ENCODE measurements at places on chromosomes 13 and 19.

DNA sequence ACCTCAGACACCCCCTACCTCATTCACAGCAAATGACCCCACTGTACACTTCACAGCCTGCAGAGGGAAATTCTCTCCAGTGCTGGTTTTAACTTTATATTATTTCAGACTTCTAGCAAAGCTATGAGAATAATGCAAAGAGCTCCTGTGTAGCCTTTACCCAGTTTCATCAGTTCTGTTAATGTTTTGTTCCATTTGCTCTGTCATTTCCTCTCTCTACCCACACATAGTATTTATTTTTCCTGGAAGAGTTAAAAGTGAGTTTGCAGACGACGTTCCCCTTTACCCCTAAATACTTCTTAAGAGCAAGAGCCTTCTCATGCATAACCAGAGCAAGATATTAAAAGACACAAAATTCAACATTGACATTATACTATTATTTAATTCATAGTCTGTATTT is 49.9 kb upstream of the ADGRE1 start:
- DNase-seq, result no peak

- DNase-seq, result no peak
Measured at GRCh38 chr13:74710006-74710405, 575.8 kb upstream of the KLF12 start.

DNA sequence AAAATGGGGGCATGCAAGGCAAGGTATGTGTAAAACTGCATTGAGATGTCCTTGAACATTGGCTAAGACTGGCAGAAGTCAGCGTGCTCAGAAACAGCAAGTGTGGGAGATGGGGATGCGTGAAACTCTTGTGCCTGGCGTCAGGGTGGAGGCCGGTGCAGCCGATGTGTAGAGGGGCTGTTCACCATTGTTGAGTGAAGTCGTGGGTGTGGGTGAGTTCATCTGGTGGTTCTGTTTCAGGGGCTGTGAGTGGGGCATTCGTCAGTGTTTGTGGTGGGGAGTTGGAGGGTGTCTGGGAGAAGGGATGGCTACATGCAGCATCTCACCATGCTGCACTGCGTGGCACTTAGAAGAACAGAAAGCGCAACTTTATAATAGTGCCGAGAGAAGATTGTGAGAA is 11.4 kb upstream of the MIA start:
- DNase-seq, result no peak

DNA sequence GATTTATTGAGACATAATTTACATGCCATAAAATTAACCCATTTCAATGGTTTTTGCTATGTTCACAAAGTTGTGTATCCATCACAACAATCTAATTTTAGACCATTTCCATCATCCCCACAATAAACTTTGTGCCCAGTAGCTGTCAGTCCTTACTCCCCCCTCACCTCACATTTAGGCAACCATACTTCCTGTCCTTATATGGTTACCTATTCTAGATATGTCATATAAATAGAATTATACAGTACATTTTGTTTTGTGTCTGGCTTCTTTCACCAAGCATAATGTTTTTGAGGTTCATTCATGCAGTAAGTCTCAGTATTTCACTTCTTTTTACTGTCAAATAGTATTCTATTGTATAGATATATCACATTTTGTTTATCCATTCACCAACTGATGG is 23.2 kb upstream of the RPL21 start:
- no peak for DNase-seq

GRCh38 chr13:110565296-110565695 is 3.8 kb upstream of the RAB20 start:
- no peak for DNase-seq

GRCh38 chr19:1064661-1065605 is 2.0 kb upstream of the ARHGAP45 start:
- DNase-seq, result peak; percentile 87

DNA sequence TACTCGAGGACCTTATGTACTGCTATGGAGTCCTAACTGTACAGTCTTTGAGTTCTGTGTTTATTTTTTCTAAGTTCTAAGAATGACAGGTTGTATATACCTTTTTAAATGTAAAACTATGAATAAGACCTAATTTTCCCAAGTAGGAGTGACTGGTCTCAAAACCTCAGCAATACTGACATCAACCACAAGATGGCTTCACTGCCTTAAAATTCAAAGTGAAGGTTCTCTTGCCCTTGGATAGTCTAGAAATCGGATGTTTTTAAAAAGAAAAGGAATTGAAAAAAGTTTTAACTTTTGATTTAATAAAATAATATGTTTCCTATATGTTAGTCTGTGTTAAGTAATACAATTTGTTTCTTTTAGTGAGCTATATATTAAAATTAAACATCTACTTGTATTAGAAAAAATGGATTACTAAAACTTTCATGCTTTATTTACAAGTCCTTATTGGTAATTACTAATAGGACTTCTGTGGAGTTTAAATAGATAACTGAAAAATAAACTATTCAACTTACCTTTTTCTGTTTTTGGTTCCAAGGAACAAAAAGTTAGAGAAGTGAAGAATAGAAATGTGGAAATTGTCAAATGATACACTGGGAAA is 52.0 kb downstream of the TDRD3 start:
- DNase-seq, result peak; percentile 78

- DNase-seq, result no peak
Measured at GRCh38 chr13:42221121-42221765, 50.7 kb upstream of the AKAP11 start.

DNA sequence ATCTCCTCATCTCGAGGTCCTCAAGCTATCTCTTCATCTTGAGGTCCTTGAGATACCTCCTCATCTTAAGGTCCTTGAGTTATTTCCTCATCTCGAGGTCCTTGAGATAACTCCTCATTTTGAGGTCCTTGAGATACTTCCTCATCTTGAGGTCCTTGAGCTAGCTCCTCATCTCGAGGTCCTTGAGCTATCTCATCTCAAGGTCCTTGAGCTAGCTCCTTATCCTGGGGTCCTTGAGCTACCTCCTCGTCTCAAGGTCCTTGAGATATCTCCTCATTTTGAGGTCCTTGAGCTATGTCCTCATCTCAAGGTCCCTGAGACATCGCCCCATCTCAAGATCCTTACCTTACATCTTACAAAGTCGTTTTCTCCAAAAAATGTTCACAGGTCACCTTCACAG is 18.7 kb downstream of the VAV1 start:
- no peak for DNase-seq

- DNase-seq, result no peak
Measured at GRCh38 chr13:95503662-95504061, 48.9 kb upstream of the CLDN10 start.

DNA sequence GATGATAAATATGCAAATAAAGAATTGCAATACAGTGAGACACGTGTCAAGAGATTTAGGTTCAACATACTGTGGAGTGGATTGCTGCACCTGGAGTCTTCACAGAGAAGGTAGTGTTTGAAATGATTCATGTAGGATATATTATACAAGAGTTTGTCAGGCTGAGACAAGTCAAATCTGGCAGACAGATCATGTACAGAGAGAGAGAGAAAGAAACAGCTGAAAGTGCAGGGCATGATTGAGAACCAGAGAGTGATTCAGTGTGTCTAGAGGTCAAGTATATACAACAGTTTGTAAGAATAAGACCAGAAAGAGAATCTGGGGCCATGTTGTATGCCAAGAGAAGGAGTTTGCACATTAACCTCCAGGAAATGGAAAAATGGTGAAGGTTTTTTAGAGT is 2.1 kb upstream of the VWA8 start:
- DNase-seq, result no peak

DNA sequence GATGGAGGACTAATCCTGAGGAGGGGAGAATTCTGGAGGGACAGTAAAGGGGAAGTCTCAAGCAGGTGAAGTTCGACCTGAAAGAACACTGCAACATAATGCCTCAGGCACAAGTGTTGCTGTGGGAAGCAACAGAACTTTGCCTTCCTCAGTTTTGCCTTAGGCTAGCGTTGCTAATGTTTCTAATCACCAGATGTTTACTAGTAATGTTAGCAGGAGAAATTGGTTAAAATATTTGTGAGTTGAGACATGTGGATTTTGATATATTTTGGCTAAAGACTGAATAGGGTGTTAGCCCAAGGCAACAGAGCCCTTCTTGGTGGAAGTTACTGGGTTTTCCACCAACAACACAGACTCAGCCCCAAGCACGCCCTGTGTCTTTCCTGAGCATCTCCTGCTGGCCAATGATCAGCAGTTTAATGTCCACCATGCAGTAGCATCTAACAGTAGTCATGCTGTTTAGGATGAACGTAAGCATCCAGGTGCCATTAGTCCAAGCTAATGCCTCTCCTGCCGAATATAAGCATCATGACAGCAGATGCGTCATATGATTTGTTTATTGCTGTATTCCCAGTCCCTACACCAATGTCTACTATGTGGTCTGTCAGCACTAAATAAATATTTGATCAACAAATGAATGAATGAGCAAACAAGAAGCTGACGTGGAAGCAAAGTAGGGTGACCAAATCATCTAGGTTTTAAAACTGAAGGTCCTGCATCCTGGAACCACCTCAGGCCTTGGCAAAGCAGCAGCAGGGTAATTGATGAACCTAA is 511.9 kb upstream of the HTR2A start:
- no peak for DNase-seq

DNA sequence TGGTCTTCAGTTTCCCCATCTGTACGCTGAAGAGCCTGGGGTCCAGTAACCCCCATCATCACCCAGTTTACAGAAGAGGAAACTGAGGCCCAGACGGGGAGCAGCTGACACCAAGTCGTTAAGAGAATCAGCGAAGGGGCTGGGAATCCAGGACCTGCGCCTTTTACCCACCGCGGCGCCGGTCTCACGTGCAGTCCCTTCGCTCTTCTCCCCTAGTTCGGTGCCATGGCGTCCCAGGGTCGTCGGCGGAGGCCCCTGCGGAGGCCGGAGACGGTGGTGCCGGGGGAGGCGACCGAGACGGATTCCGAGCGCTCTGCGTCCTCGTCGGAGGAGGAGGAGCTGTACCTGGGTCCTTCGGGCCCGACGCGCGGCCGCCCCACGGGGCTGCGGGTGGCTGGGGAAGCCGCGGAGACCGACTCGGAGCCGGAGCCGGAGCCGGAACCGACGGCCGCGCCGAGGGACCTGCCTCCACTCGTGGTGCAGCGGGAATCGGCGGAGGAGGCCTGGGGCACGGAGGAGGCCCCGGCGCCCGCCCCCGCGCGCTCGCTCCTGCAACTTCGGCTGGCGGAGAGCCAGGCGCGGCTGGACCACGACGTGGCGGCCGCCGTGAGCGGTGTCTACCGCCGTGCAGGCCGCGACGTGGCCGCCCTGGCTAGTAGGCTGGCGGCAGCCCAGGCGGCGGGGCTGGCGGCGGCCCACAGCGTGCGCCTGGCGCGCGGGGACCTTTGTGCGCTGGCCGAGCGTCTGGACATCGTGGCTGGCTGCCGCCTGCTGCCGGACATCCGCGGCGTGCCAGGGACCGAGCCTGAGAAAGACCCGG is 698 bp downstream of the BLOC1S3 start:
- peak; percentile 55 for DNase-seq

DNA sequence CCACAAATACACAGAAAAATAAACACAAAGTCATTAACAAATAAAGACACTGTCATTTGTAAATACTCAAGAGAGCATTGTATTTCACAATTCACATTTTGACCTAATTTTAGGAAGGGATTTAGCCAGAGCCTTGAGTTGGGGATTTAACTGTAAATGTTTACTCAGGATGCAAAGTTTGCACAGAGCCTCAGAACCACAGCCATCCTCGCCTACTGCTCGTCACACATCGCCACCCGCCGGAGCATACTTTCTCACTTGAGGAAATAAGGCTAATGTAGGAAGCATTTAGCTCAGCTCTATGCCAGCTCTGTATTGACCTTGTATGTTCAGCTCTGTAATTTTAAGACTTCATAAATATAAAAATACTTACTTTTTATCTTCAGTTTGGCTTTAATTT is 442.7 kb downstream of the OXGR1 start:
- no peak for DNase-seq

DNA sequence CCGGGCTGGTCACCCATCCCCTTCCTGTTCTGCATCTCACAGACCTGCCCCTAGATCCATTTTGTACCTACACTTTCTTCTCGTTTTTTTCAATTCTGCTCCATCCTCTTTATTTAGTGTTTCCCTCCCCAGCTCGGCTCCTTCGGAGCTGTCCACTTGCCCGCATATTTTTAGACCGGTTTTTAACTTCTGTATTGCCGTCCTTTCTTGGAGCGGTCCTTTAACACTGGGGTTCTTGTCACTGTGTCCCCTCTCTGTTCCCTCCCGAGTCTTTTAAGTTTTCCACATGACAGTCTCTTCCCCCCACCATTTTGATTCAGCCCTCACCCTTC is 1.7 kb downstream of the ARHGAP35 start:
- peak; percentile 18 for DNase-seq

DNA sequence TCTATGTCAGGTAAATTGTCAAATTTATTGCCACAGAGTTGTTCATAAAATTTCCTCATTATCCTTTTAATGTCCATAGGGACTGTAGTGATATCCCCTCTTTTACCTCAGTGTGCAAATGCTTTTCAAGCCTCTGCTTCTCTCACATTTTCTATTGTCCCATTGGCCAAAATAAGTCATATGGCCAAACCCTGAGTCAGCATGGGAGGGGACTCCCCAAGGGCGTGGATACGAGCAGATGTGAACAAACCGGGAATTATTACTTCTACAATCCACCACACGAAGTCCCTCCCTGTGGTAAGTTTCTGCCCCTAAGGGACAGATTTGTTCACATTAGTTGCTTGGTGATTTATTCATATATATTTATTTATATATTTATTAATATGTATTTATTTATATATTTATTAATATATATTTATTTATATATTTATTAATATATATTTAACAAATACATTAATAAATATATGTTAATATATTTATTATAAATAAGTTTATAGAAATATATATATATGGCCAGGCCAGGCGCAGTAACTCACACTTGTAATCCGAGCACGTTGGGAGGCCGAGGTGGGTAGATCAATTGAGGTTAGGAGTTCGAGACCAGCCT is 20.1 kb upstream of the CAMSAP3 start:
- DNase-seq, result no peak

- no peak for DNase-seq
Measured at GRCh38 chr13:97430296-97430695, 3.7 kb upstream of the RAP2A start.

- no peak for DNase-seq
Measured at GRCh38 chr19:56748378-56748777, 76.8 kb upstream of the ZNF835 start.

DNA sequence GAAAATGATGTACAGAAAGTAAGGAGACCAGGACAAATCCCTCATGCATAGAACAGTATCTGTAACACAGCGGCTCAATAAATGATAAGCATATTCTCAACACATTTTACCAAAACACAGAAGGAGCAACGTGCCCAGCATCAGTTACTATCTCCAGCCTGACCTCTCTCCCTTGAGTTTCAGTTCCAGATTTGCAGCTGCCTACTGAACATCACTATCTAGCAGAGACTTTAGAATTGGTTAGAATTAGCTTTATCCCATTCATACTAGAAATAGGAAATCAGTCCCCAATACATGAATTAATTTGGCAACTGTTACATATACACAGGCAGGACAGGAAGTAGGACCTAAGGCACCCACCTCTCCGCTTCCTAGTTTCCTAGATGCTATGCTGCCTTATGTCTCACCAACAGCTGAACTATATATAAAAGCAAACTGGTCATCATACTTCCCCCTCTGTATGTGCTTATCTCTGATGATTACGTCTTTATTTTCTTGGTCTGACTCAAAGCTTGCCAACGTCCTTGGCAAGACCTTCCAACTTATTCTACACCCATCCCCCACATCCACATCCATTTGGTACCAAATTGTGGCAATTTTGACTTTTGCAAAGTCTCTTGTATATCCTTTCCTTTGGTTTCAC is 61.1 kb downstream of the SACS start:
- no peak for DNase-seq

- DNase-seq, result no peak
Measured at GRCh38 chr13:20873348-20873747, 29.2 kb downstream of the XPO4 start.

GRCh38 chr19:45346449-45346848 is 5.9 kb downstream of the KLC3 start:
- peak; percentile 48 for DNase-seq

- no peak for DNase-seq
Measured at GRCh38 chr13:54424344-54424743, 1395.7 kb downstream of the OLFM4 start.

Data from stomach (tissue), 19 donors.